Globus pallidus (tissue), 1 donor: ENCODE measurements at places on chromosomes 12 and 14.

DNA sequence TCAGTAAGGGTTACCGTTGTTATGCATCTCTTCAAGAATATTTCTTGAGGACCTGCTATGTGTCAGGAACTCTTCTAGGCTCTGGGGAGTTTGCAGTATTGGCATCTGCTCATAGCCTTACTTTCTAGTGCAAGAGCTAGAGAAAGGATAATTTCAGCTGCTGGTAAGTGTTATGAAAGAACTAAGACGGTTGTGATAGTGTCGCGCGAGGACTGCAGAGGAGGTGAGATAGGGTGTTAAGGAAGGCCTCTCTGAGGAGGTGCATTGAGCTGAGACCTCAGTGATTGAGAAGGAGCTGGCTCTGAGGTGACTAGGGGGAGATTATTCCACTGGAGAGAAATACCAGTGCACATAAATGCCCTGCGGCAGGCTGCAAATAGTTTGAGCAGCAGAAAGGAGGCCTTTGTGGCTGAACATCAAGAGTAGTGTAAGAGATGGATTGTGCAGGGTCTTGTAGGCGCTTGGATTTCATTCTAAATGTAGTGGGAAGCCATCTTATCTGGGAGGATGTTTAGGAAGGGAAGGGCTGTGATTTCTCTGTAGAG, 824 bp downstream of the DDX55 start:
- DNase-seq = no peak

DNA sequence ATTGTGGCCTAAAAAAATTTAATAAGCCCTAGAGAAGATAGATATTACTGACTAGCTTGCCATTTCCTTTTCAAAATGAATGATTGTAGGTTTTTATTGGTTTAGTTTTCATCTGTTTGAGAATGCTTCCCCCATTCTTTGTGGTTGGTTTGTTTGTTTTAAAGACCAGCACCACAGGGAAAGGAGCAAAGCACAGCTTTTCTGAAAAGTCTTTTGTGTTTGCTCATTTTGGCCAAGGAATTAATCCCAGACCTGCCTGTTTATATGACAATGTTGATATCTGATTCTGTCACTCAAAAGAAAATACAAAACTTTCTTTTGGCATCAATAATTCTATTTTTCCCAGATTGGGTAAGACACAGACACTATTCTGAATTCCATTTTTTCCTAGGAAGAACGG, 312.5 kb upstream of the FLRT2 start:
- DNase-seq = no peak

GRCh38 chr14:38410442-38410841, 154.5 kb upstream of the CLEC14A start:
- no peak for DNase-seq

- no peak for DNase-seq
These were observed 244.1 kb downstream of the BTG1 start for GRCh38 chr12:91901381-91902074.

DNA sequence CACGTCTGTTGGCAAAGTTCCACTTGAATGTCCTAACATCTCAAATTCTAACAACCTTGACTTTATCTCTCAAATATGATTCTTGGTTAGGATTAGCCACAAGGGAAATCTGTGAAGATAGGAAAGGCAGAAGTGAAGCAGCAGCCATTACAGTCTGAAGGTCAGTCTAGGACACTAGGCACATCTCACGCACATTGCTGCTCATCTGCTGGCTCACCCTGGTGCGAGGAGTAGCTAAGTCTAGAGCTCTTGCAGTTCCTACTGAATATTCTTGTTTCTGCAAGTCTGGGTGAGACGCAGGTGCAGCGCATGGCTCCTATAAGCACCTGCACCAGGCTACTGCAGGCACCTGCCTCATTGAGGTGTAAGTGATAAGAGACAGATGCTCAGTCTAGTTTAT, 6.4 kb upstream of the SLC25A3 start:
- DNase-seq = no peak

GRCh38 chr12:46267825-46268582, 839 bp downstream of the SLC38A1 start:
- DNase-seq = peak; percentile 17

- no peak for DNase-seq
These were observed 16.4 kb downstream of the HNF1A start for GRCh38 chr12:120994589-120995337.

GRCh38 chr12:2614341-2614740, 180.4 kb upstream of the FKBP4 start:
- no peak for DNase-seq

DNA sequence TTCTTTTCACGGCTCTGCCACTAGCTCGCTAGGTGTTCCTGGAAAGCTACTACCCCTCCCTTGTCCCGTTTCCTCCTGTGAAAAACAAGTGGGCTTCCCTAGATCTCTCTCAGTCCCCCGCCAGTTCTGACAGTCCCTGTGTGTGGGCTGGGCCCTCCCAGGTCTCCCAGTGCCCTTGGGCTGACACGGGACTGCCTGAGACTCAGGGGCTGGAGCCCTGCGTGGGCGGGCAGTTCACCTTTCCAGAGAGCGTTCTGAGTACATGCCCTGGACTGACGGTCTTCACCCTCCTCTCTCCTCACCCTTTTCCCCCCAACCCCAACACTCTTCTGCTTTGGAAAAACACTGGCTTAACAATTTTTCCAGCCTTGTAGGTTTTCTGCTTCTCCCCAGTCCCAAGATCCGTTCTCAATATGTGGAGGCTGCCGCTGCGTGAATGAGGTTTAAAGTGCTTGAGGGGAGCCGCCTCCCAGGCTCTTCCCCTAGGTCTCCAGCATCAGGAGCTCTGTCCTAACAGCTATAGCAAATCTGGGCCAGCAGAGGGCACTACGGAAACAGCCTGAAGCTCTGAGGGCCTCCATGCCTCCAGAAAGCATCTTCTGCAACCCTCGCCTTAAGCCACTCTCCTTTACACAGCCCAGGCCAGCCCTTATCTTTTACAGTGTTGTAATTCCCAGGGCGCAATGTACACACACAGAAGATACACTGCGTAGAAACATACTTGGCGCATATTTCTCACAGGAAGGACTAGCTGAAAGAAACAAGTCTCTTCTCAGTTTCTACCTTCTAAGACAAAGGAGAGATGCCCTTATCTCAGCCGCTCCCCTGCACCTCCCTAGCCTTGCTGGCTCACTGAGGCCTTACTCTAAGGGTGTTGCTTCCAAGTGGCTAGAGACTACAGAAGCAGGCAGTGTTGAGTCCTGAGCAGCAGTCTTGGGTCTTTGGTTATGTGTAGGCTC, 10.4 kb upstream of the DCD start:
- DNase-seq = no peak

GRCh38 chr12:31897781-31898503, 61.3 kb upstream of the RESF1 start:
- DNase-seq = no peak

- DNase-seq = no peak
These were observed 259.1 kb upstream of the FKBP4 start for GRCh38 chr12:2535583-2536204.

GRCh38 chr12:115010324-115010995, 326.5 kb upstream of the TBX3 start:
- no peak for DNase-seq

GRCh38 chr12:121388421-121388981, 11.4 kb upstream of the RNF34 start:
- no peak for DNase-seq

DNA sequence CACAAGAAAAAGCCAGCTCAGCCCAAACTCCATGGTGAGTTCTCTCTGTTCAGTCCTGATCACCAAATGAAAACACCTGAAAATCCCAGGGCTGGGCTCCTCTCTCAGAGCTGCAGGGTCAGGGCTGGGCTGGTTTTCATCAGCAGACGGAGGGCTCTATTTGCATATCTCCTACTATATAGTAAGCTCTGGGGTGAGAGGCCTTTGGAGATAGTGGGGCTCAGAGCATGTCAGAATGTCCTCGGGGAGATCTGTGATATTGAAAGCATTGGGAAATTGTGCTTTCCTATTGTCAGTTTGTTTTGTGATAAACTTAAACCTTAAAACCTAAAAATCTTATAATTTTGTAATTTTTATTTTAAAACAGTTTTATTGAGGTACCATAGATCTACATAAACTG, 742.6 kb downstream of the TMEM121 start:
- DNase-seq = no peak

DNA sequence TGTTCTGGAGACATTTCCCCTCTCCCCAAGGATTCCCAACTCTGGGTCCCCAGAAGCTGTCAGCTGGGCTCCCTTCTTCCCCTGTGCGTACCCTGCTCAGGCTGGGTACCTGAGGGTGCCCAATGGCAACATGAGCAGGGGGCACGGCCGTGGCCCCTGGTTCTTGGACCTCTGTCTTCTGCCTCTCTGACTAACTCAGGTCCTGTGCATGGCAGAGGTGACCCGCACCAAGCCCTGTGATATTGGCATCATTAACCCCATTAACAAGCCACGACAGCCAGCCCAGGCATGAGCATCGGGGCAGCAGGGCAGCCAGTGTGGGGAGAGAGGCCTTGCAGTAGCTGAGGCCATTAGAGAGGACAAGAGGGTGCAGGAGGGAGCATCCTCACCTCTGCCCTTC, 28.4 kb downstream of the RTL1 start:
- no peak for DNase-seq

GRCh38 chr14:23057757-23058653, 685 bp upstream of the CDH24 start:
- DNase-seq = peak; percentile 77
